Activated T-cell treated with anti-CD3 and anti-CD28 coated beads for 24 hours (primary cell): ENCODE measurements at places on chromosomes 1 and 21.
A peak's percentile ranks its signal among the peaks of the same experiment; 100 is the strongest.

- DNase-seq = no peak
These were observed 17.3 kb downstream of the NOC2L start for GRCh38 chr1:941588-942383.

GRCh38 chr21:43815107-43815613 lies 25.8 kb downstream of the RRP1 start:
- no peak for DNase-seq

DNA sequence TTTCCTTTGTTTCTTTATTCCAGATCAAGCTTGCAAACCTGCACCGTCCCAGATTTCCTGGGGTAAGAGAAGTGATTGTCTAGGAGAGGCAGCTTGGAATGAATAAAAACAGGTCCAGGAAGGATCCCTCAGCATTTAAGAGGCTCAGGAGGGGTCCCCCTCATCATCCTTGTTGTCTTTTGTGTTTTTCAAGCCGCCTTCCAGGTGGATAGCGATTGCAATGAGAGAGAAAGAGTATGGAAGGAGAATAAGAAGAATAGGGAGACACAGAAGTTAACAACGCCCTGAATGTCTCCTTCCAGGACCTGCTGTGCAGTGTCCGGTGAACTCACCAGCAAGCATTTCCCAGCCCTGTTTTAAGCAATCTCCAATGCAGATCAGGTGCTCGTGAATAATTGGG lies 8.5 kb downstream of the ERG start:
- no peak for DNase-seq

- no peak for DNase-seq
These were observed 85.7 kb downstream of the ATP1A1 start for GRCh38 chr1:116458695-116459094.

DNA sequence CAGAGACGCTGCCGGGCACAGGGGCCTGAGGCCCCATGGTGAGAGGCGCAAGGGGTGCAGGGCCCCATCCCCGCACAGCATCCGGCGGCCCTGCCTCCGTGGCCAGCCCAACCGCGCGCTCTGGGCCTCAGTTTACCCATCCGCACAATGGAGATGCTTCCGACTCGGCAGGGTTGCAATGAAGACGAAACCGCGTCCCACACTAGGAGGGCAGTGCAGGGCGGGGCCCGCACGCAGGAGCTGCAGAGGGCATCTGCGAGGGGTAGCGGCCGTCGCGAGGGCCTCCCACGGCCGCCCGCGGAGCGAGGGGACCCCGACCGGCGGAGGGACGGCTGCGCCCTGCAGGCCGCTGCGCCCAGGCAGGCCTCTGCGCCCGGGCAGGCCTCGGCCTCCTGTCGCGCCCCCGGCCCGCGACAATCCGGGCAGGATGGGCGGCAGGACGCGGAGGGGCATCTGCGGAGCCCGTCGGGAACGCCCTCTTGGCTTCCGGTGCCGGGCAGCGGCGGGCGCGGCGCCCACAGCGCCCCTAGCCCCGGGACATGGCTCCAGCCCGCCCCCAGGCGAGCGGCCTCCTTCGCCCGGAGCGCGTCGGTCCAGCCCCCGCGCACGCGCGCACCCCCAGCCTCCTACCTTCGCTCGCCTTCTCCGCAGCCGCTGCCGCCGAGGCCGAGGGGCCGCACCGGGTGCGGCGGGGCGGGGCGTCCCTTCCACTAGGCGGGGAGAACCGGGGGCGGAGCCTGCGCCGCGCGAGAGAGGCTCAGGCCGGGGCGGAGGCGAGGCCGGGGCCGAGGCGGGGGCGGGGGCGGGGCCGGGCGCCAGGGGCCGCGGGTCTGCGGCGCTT lies 15.3 kb downstream of the RNU1-1 start:
- peak; percentile 71 for DNase-seq

DNA sequence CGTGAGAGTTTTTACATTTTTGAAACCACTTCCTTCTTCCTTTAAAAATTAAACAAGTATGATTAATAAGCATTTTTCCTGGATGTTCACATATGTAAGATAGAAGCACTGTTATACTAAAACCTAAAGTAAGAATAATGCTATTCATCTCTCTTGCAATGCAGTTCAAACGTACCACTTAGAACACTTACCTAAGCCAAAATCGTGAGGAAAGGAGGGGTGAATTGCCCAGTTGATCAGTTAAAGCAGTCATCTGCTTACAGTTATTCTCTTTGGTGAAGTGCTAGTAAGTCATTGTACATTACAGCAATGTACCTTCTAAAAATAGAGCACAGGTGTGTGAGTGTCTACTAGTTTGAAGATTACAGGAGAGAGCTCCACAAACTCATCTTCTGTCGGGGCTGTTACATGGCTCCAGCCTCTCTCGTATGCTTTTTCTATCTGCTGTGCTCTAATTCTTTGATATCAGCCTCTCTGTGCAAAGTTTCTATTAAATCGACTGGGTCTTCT lies 3.4 kb downstream of the NCAM2 start:
- no peak for DNase-seq

DNA sequence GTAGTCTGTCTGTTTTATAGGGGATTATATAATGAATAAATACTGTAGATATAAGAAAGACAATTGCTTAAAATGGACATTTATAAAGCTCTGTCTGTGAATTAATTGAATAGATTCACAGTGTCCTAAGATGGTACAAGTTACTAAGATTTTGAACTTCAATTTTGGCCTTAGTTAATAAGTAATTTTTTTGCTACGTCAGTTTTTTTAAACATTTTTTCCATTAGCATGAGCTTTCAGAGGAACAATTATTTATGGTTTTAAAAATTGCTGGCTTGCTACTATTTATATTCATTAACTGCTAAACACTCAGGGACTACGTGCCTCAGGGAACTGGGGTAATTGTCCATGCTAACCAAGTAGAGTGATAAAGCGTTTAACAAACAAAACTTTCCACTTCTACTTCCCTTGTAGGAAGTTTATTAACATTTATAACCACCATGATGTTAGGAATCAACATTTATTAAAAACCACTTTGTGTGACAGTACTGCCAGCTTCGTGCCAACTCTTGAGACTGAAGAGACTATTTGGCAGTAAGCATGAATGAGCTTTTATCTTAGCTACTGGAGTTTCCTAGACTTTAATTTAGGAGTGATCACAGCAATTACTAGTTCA lies 65.4 kb upstream of the PTGS2 start:
- no peak for DNase-seq

- DNase-seq = no peak
These were observed 47.8 kb upstream of the ZP4 start for GRCh38 chr1:237938553-237938952.

- DNase-seq = no peak
These were observed 122.9 kb downstream of the EVI5 start for GRCh38 chr1:92662048-92662447.

- no peak for DNase-seq
These were observed 409.5 kb downstream of the NTNG1 start for GRCh38 chr1:107550358-107550757.

DNA sequence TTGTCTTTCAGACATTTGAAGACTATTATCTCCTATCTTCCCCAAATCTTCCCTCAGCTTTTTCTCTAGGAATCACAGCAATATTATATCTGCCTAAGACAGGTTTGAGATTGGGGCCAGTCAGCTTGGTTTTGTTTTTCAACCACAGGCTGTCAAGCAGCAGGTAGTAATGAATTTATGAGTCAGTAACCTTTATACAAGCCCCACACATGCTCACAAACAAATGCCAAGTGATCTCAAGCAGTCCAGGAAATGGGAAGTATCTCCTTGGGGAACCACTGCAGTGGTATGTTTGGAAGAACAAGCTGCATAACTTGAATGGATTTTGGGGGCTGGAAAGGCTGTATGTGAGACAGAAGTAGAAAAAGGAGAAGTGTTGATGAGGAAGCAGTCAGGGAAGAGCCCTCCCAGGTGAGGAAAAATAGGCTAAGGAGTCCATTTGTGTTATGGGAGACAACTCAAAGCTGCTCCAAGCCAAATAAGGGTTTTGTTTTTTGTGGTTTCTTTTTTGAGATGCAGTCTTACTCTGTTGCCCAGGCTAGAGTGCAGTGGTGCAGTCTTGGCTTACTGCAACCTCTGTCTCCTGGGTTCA lies 2.1 kb downstream of the DHDDS start:
- no peak for DNase-seq

- DNase-seq = no peak
These were observed 120.8 kb upstream of the BMP8A start for GRCh38 chr1:39370602-39371001.

GRCh38 chr1:99456536-99456935 lies 189.4 kb upstream of the PALMD start:
- DNase-seq = no peak

- no peak for DNase-seq
These were observed 32.6 kb downstream of the CHIA start for GRCh38 chr1:111323231-111323630.

GRCh38 chr1:192869308-192869940 lies 60.6 kb downstream of the RGS2 start:
- DNase-seq = no peak

- DNase-seq = no peak
These were observed 18.2 kb downstream of the MYOM3 start for GRCh38 chr1:24093732-24094131.

- DNase-seq = no peak
These were observed 11.4 kb upstream of the S100A8 start for GRCh38 chr1:153402226-153402625.

DNA sequence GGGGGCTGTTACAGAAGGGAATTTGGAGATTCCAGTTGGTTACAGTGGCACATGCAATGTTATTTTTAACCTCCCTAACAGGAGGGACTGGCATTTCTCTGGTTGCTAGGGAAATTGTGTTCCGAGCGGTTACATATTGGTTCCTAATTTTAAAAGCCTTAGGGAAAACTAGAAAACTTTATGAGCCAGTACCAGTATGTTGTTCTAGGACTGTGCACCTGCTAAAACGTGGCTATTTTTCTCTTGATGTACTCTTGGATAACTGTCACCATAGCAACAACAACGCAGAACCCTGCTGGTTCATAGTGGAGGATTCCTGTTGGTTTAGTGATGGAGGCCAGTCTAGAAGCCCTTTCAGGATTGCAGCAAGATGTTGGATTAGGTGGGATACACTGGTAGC lies 68.9 kb upstream of the PGBD5 start:
- DNase-seq = no peak

GRCh38 chr1:187396226-187396625 lies 567.5 kb downstream of the PLA2G4A start:
- no peak for DNase-seq
